Naive thymus-derived CD4-positive, alpha-beta T cell (primary cell): ENCODE measurements at places on chromosomes 3 and 15. TPM values are rescaled to one million over a fixed set of nuclear protein-coding genes. Genes with fewer than 3 reads are reported as not detected.

TMCO5A gene
- not detected for total RNA-seq

SCAANT1 gene
- total RNA-seq, result not detected

- no peaks in the 10 kb centered on the region for H3K36me3 ChIP-seq
- H3K4me1 ChIP-seq, result no peaks in the 10 kb centered on the region
- H3K27ac ChIP-seq, result no peak overlapping the region
- no peaks in the 10 kb centered on the region for H3K27me3 ChIP-seq
- no peak overlapping the region for H3K4me3 ChIP-seq
These were observed 21.4 kb upstream of the USF3 start for GRCh38 chr3:113717818-113718217.

DNA sequence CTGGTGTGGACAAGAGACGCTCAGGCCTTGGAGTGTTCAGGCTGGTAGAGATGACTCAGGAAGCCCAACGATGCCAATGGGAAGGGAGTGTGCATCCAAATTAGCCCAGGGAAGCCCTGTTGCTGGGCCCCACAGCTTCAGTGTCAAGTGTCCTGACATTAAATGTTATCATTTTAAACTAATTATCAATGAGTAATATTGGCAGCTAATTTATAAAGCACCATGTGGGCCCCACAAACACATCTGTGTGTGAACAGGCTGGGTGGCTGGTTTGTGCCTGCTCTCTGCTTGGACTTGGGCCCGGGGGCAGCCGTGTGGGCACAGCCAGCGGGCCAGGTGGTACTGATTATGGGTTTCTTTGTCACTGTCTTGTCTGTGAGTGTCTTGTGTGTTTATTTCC, 15.0 kb downstream of the FBLN2 start:
- DNase-seq, result no peak
- no peaks in the 10 kb centered on the region for H3K27me3 ChIP-seq
- H3K4me3 ChIP-seq, result no peak overlapping the region
- H3K36me3 ChIP-seq, result no peaks in the 10 kb centered on the region

DNA sequence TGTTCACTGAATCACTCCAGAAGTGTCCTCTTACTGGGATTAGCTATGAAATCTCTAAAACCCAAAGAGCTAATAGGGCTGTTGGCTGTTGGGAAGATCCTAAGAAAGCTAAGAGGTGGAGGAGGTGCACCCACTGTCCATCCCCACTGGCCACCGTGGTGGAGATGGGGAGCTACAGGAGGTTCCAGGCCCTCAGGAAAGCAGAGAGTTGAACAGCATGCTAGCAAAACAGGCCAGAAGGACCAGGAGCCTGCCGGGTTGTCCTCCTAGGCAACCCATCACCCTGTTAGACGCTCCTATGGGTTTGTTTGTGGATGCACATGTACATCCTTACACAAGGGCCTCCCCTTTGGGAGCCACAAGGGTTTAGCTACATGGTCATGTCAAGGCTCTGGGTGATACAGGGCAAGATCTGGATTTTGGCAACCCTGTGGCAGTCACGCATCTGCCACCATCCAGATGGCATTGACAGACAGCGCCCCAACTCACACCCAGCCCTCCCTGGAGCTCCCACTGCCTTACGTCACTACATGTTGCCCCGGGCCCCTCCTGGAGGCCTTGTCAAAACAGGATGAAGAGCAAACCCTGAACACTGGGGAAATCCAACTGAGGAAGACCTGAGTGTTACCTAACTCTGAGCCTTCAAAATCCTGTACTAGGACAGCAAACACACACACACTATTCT, 208.1 kb downstream of the SLCO3A1 start:
- no peak overlapping the region for H3K27ac ChIP-seq
- DNase-seq, result no peak
- no peaks in the 10 kb centered on the region for H3K36me3 ChIP-seq
- H3K4me1 ChIP-seq, result no peaks in the 10 kb centered on the region

- no peak overlapping the region for H3K4me3 ChIP-seq
- H3K27me3 ChIP-seq, result no peaks in the 10 kb centered on the region
- H3K27ac ChIP-seq, result no peak overlapping the region
- no peaks in the 10 kb centered on the region for H3K36me3 ChIP-seq
- no peak for DNase-seq
These were observed 24.1 kb upstream of the NEDD4 start for GRCh38 chr15:56017511-56017910.

DNA sequence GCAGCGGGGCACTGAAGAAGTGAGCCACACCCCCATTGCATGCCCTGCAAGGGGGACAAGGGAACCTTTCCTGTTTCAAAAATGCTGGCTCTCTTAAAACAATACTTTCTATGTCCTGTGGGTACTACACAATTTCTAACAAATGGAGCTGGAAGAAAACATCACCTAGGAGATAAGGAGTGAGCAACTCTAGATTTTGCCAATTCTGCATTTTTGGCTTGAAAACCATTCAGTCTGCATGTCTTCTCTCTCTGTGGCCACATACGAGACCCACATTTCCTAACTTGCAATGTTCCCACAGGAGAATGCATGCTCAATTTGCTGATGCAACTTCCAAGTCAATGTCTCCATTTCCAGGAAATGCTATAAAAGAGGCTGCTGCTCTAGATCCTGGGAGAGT, 662.0 kb downstream of the SQOR start:
- no peak for DNase-seq
- H3K27me3 ChIP-seq, result no peaks in the 10 kb centered on the region
- H3K27ac ChIP-seq, result no peak overlapping the region
- no peaks in the 10 kb centered on the region for H3K4me1 ChIP-seq
